ENCODE measurements at places on chromosomes 2 and 18.

- H3K4me1 ChIP-seq, result no peaks in the 10 kb centered on the region
- H3K4me3 ChIP-seq, result no peak overlapping the region
- DNase-seq, result no peak
- no peak overlapping the region for H3K27ac ChIP-seq
Measured at GRCh38 chr2:172647439-172647838, 88.2 kb upstream of the RAPGEF4 start.

- DNase-seq, result no peak
- H3K4me3 ChIP-seq, result no peak overlapping the region
- no peaks in the 10 kb centered on the region for H3K36me3 ChIP-seq
- H3K4me1 ChIP-seq, result no peaks in the 10 kb centered on the region
- no peaks in the 10 kb centered on the region for H3K27me3 ChIP-seq
Measured at GRCh38 chr2:3356799-3357198, 20.8 kb downstream of the EIPR1 start.

- H3K4me3 ChIP-seq, result no peak overlapping the region
- peaks cover 9% of the 10 kb centered on the region for H3K36me3 ChIP-seq
- no peak for DNase-seq
- H3K4me1 ChIP-seq, result no peaks in the 10 kb centered on the region
- H3K27me3 ChIP-seq, result no peaks in the 10 kb centered on the region
Measured at GRCh38 chr2:3461801-3462492, 57.4 kb downstream of the ADI1 start.

DNA sequence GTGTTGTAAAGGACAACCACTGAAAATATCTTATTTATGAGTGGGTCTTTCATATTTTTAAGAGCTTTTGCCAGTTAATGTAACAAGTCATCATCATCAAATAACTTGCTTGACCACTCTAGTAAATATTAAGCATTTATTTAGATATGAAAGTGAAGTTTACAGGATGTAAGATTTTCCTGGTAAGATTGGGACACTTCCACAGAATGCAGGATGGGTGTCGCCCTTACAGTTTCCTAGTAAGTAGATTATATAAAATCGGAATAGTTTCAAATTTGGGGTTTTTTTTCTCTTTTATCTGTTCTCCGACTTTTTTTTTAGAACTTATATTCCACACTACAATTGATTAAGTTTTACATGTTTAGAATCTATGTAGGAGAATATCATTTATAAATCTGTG is 14.8 kb upstream of the SLC40A1 start:
- no peaks in the 10 kb centered on the region for H3K36me3 ChIP-seq
- H3K4me3 ChIP-seq, result no peak overlapping the region
- no peak for DNase-seq
- no peaks in the 10 kb centered on the region for H3K4me1 ChIP-seq
- H3K27ac ChIP-seq, result no peak overlapping the region
- H3K27me3 ChIP-seq, result no peaks in the 10 kb centered on the region

- no peaks in the 10 kb centered on the region for H3K4me1 ChIP-seq
- H3K27me3 ChIP-seq, result no peaks in the 10 kb centered on the region
- H3K27ac ChIP-seq, result no peak overlapping the region
- H3K4me3 ChIP-seq, result no peak overlapping the region
- DNase-seq, result no peak
- H3K36me3 ChIP-seq, result peaks cover 12% of the 10 kb centered on the region
Measured at GRCh38 chr2:233289648-233290047, 18.0 kb upstream of the SAG start.

- H3K27me3 ChIP-seq, result no peaks in the 10 kb centered on the region
- no peaks in the 10 kb centered on the region for H3K4me1 ChIP-seq
- H3K27ac ChIP-seq, result no peak overlapping the region
- no peak overlapping the region for H3K4me3 ChIP-seq
Measured at GRCh38 chr2:159908623-159909022, 110.6 kb upstream of the CD302 start.

DNA sequence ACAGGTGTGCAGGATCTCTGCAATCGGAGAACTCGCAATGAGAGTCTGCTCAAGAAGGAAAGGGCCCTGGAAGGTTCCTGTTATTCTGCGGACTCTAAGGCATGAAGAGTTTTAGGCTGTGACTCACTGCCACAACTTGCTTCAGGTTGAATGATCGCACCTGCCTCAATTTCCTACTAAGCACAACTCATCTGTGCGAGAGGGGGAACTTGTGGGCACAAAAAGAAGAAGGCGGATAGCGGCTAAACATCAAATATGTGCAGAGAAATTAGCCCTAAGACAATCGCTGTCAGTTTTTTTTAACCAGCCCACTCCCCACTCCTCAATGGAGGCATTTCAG is 14.0 kb upstream of the CREG2 start:
- H3K27ac ChIP-seq, result no peak overlapping the region
- no peaks in the 10 kb centered on the region for H3K27me3 ChIP-seq
- no peak overlapping the region for H3K4me3 ChIP-seq
- no peaks in the 10 kb centered on the region for H3K36me3 ChIP-seq
- H3K4me1 ChIP-seq, result no peaks in the 10 kb centered on the region

DNA sequence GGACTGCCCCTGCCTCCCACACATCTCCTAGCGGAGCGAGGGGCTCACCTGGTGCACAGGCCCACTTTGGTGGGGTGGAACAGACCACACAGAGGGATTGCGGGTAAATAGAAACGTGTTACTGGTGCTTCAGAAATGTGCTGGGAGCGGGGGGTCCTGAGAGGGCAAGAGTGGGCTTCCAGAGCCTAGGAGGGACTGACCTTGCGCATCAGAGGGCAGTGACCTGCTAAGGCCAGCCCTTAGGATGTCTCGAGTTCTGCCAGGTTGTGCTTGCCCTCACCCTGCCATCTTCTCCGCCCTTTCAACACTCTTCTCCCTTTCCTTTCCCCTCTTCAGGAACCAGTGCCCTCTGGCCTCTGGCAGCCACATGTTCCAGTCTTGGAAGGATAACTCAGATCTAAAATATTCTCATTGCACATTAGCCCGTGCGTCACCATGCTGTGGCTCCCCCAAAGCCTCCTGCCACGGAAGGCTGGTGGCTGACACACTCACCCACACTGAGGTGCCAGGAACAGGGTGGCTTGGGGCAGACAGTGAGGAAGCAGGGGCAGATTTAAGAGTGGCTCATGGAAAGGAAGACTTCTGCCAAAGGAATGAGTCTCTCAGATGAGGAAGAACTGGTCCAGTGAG is 89.6 kb downstream of the MCFD2 start:
- H3K27ac ChIP-seq, result no peak overlapping the region
- H3K4me1 ChIP-seq, result no peaks in the 10 kb centered on the region
- no peaks in the 10 kb centered on the region for H3K36me3 ChIP-seq
- no peak overlapping the region for H3K4me3 ChIP-seq
- H3K27me3 ChIP-seq, result no peaks in the 10 kb centered on the region

DNA sequence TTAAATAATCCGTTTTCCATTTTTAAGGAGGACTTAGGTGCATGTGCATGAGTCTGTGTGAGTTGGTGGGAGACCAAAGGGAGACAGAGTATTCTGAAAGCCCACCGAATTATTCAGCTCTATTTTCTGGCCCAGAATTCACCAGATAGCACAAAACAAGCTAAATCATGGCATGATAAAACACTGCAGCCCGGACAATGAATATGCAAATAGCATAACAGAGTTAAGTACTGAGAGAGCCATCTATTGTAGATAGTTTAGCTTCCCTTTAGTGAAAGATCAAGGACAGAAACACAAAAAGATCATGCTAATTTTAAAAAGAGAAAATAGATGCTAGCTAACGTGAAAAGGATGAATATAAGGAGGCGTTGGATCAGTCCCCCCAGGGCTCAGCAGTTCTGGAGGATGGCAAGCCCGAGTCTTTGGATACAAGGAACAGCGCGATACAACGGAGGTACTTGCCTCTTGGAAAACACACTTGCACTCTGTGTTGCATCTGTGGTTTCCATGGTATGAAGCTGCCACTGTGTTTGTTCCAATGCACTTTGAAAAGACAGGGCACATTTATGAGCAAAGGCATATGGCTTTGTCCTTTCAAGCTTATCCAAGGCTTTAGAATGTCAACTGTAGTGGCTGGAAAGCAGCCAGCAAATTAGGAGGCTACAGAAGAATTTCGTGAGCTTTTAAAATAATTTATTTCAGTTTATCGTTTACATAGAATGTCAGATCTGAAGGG is 119.9 kb downstream of the LYPD1 start:
- H3K4me1 ChIP-seq, result no peaks in the 10 kb centered on the region
- no peaks in the 10 kb centered on the region for H3K27me3 ChIP-seq
- no peak overlapping the region for H3K4me3 ChIP-seq
- H3K27ac ChIP-seq, result no peak overlapping the region

- no peaks in the 10 kb centered on the region for H3K36me3 ChIP-seq
- no peak overlapping the region for H3K4me3 ChIP-seq
- no peak overlapping the region for H3K27ac ChIP-seq
- no peaks in the 10 kb centered on the region for H3K27me3 ChIP-seq
Measured at GRCh38 chr18:43665105-43665788, 388.0 kb upstream of the SYT4 start.

- no peak overlapping the region for H3K4me3 ChIP-seq
- H3K27ac ChIP-seq, result no peak overlapping the region
- no peak for DNase-seq
Measured at GRCh38 chr2:129778584-129778877, 200.9 kb upstream of the RAB6C start.

DNA sequence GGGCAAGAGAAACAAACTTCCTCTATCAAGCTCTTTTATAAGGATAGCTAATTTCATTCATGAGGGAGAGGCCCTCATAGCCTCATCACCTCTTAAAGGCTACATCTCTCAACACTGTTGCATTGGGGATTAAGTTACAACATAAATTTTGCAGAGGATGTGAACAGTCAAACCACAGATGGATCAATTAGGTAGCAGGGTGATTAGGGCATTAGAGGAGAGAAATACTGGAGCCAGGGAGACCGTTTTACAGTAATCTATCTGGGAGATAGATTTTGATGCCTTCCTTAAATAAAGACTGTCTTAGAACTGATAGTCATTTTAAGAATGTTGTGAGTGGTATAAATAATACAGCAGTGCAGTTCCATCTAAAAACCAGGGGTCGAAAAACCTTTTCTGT is 258.9 kb downstream of the DCC start:
- no peaks in the 10 kb centered on the region for H3K36me3 ChIP-seq
- no peaks in the 10 kb centered on the region for H3K4me1 ChIP-seq
- no peak overlapping the region for H3K27ac ChIP-seq
- DNase-seq, result no peak

GRCh38 chr2:68789603-68790002 is 55.0 kb downstream of the ARHGAP25 start:
- H3K4me3 ChIP-seq, result no peak overlapping the region
- DNase-seq, result no peak
- no peaks in the 10 kb centered on the region for H3K27me3 ChIP-seq
- H3K27ac ChIP-seq, result no peak overlapping the region
- no peaks in the 10 kb centered on the region for H3K36me3 ChIP-seq
- no peaks in the 10 kb centered on the region for H3K4me1 ChIP-seq

DNA sequence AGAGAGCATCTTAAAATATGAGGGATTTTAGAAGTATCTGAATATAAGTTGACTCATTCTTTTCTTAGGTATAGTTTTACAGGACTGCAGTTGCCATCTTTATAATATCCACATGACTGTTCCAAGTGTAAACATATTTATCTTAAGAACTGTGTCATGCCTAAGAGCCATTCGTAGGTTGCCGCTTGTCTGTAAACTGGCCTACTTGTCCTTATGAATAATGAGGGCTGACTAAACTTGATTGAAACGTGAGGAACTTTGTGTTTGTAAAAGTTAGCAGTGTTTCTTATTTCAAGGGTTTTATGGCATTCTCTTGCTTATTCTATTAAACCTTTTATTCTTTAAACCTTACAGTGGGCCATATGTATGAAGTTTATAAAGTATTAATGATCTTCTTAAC is 99.6 kb downstream of the MAP3K20 start:
- H3K4me3 ChIP-seq, result no peak overlapping the region
- no peaks in the 10 kb centered on the region for H3K4me1 ChIP-seq
- no peaks in the 10 kb centered on the region for H3K27me3 ChIP-seq
- no peak overlapping the region for H3K27ac ChIP-seq

GRCh38 chr2:59046401-59047372 is 805.6 kb upstream of the FANCL start:
- no peaks in the 10 kb centered on the region for H3K36me3 ChIP-seq
- DNase-seq, result no peak
- no peak overlapping the region for H3K27ac ChIP-seq

- H3K4me1 ChIP-seq, result no peaks in the 10 kb centered on the region
- H3K4me3 ChIP-seq, result no peak overlapping the region
- no peak for DNase-seq
- H3K36me3 ChIP-seq, result no peaks in the 10 kb centered on the region
Measured at GRCh38 chr2:45117383-45117782, 108.1 kb upstream of the SIX2 start.

GRCh38 chr2:174142290-174142689 is 106.0 kb downstream of the OLA1 start:
- H3K4me3 ChIP-seq, result no peak overlapping the region
- H3K27ac ChIP-seq, result no peak overlapping the region
- no peaks in the 10 kb centered on the region for H3K4me1 ChIP-seq
- H3K27me3 ChIP-seq, result no peaks in the 10 kb centered on the region

DNA sequence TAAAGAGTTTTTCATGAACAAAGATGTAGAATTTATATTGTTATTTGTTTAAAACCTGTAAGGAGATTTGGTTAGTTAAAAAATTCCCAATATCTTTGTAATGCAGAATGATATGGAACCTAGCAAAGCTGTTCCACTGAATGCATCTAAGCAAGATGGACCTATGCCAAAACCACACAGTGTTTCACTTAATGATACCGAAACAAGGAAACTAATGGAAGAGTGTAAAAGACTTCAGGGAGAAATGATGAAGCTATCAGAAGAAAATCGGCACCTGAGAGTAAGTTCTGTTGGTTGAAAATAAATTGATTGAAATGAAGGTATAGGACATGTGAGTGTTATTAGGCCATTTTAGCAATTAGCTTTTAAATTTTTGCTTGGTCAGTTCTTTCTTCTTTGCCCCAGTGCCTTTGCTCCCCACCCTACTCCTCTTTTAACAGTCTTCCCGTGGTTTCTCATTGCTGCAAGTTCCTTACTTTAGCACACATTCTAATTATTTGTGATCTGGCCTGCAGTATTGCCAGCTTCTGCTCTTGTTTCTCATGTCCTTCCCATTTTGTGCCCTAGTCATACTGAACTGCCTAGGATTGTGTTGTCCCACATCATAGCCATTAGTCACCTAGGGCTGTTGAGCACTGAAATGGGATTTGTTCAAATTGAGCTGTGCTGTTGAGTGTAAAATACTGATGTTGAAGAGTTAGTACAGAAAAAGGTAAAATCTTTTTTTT is 36.6 kb downstream of the VAPA start:
- no peak overlapping the region for H3K27ac ChIP-seq
- no peaks in the 10 kb centered on the region for H3K4me1 ChIP-seq
- H3K27me3 ChIP-seq, result no peaks in the 10 kb centered on the region
- no peak overlapping the region for H3K4me3 ChIP-seq

DNA sequence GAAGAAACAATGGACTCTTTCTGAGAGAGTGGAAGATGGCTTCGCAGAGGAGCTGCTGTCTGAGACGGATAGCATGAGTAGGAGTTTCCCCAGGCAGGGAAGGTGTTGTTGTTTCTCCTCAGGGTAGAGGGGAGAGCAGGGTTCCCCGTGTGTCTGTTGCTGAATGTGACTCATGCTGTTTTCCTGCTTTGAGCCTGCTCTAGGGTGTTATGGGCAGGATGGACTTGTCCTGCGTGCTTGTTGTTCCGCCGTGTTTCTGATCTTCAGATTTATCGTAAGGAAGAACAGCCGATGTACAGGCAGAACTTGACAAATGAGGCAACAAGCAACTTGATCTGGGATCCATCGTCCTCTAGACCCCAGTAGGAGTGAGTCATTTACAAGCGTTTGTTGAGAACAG is 19.7 kb upstream of the MYCN start:
- H3K27ac ChIP-seq, result no peak overlapping the region
- no peak for DNase-seq
- H3K4me3 ChIP-seq, result no peak overlapping the region
- H3K4me1 ChIP-seq, result no peaks in the 10 kb centered on the region
- peaks cover 7% of the 10 kb centered on the region for H3K27me3 ChIP-seq

Measured in breast epithelium (tissue), 4 donors.